ENCODE measurements at places on chromosomes 13 and 19. TPM values are rescaled to one million over a fixed set of nuclear protein-coding genes. Genes with fewer than 3 reads are reported as not detected.

OR7C1 gene
- total RNA-seq = not detected

DNA sequence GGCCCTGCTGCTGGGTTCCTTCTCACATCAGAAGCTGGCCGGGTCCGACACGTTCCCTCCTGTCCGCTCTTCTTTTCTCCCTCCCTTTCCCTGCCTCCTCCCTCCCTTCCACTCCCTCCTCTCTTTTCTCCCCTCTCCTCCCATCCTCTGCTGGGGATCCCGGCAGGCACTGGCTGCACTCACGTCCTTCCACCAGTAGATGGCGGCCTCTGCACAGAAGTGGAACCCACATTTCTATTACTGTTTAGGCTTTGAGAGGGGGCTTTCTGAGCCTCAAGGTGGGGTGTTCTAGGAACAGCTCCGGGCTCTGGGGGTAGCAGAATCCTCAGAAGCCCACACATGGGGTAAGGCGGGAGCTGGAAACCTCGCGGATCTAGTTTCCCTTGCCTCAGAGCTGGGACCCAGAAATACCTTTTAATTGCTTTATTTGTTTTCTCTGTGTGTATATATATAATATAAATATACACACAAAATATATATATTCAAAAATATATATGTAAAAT, 294.2 kb downstream of the ZNF536 start:
- DNase-seq = peak; percentile 72

DNA sequence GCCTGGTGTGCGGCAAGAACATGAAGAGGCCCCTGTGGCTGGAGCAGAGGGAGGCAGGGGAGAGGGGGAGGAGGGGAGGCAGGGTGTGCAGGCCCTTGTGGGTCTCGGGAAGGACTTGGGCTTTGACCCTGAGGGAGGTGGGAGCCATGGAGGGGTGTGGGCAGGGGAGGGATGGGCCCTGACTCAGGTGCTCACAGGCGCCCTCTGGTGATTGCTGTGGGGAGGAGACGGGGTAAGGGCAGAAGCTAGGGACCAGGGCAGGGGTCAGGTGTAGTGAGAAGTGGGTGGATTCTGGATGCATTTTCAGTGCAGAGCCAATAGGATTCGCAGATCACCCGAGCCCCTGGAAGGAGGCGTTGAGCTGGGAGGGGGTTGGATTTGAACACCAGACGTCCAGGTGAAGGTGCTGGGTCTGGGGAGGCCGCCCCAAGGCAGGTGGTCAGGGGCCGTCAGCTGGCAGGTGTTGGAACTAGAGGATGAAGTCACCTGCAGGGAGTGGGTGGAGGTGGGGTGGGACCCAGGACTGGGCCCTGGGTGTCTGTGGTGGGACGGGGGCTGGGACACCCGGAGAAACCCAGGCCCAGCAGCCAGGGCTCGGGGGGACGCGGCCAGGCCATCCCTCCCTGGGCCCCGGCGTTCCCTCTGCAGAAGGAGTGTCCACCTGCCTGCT, 185.4 kb downstream of the KDM4B start:
- peak; percentile 62 for DNase-seq

S1PR5 gene
- 1.0 TPM for total RNA-seq

ANGPTL8 gene
- total RNA-seq = not detected

DNA sequence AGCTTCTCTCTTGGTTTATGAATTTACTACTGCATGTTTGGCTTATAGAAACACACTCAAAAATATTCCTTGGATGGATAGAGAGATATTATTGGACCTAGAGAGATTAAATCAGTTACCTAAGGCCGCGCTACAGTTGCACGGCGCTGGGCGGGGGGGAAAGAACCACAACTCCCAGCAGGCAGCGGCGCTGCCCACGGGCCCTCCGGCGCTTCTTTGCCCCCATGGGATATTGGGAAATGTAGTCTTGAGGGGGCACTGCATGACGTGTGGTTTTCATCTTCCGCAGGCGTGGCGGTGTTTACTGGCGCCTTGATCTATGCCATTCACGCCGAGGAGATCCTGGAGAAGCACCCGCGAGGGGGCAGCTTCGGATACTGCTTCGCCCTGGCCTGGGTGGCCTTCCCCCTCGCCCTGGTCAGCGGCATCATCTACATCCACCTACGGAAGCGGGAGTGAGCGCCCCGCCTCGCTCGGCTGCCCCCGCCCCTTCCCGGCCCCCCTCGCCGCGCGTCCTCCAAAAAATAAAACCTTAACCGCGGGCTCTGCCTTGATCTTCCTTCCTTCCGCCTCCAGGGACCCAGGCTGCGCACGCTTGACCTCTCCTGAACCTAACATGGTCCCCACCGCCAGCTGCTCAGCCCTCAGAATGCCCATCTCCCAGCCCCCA, 4.8 kb downstream of the EMP3 start:
- peak; percentile 87 for DNase-seq

- no peak for DNase-seq
These were observed 278.3 kb downstream of the TEX29 start for GRCh38 chr13:111598747-111599146.

- DNase-seq = no peak
These were observed 162.9 kb upstream of the NBEA start for GRCh38 chr13:34779171-34779570.

- no peak for DNase-seq
These were observed 282.9 kb downstream of the OLFM4 start for GRCh38 chr13:53311561-53311960.

GRCh38 chr13:102441085-102441484, 39.2 kb upstream of the FGF14 start:
- DNase-seq = no peak

DNA sequence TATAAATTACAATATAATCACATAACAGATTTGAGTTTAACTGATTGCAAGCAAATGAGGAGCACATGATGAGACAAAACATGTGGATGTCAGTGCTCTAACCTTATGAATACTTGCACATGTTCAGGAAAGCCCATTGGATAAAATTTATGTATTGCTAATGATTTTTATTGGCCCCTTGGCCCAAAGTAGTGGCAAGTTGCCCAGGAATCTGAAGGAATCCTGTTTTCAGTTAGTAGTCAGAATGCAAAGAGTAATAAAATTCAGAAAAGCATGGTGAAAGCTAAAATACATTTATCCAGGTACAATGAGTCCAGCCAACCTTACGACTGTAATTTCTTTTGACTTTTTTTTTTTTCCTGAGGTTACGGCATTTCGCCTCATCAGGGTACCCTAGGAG, 1539.4 kb downstream of the EFNB2 start:
- no peak for DNase-seq

- no peak for DNase-seq
These were observed 12.9 kb upstream of the CCDC169 start for GRCh38 chr13:36310417-36311108.

DNA sequence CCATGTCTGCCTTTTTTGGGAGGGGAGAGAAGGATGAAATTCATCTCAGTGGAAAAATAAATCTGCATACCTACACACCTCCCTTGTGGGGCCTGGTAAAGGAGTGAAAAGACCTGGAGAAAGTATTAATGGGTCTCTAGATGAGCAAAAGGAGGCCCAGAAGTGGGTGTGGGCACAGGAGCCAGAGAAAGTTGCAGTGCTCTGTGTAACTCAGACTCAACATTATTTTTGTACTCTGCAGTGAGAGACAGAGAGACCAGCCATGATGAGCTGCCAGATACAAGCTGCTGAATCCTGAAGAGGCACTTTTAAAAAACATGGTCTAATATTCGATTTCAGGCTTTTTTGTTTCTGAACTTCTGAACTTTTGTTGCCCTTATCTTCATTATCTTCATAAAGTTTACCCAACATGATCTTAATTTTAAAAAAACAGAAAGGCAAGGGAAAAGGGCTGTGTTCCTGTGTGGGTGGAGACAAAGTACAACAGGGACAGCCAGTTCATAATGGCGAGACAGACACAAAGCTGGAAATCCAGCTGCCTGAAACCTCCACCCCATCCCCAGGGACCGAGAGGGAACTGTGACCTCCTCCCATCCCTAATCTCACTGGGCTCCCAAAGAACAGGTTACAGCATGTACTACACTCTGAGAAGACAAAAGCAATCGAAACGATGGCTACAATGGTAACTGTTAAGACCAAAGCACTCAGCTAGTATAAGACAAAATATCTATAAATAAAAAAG, 77.2 kb downstream of the KLF12 start:
- peak; percentile 10 for DNase-seq

PRTN3 gene
- total RNA-seq = not detected

- no peak for DNase-seq
These were observed 24.5 kb downstream of the IPO5 start for GRCh38 chr13:97977982-97978381.

DNA sequence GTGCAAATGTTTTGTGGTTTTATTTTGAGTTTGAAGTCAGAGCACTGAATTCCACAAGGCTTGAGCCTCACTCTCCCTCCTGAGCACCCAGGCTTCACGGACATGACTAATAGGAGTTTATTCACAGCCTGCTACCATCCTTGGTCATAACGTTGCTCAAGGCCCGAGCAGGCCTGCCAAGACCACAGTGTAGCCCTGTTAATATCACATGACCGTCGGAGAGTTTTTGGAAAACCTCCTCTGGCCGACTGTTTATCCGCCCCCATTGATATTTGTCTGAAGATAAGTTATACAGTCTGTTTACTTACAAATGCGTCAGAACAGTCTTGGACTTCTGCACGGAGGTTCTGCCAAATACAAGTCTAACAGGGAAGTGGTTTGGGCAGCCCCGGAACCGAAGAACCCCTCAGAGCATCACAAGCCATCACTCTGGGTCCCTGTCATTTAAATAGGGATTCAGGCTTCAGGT, 89.9 kb downstream of the COL4A2 start:
- DNase-seq = peak; percentile 39

CBLC gene
- total RNA-seq = 18.5 TPM

CPB2 gene
- not detected for total RNA-seq

DNA sequence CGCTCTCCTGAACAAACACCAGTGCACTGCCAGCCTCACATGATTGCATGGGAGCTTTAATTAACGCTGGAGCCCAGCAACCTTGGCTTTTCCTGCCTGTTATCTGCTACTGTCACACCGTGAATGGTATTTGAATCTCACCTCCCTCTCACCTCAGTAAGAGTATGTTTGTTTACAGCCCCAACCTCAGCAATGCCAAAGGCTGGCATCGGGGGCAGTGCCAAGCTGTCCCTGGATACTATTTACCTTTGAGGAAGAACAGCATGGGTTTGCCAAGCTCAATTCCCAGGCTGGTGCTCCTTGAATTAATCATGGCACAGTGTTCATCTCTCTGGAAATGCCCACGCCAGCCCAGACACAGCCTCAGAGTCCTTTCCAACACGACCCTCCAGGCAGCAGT, 57.2 kb upstream of the SERPINE3 start:
- peak; percentile 67 for DNase-seq

DHDH gene
- total RNA-seq = not detected

- no peak for DNase-seq
These were observed 86.7 kb downstream of the DNAJC3 start for GRCh38 chr13:95763601-95764000.

GRCh38 chr19:14459703-14460102, 15.5 kb downstream of the PTGER1 start:
- no peak for DNase-seq

DNA sequence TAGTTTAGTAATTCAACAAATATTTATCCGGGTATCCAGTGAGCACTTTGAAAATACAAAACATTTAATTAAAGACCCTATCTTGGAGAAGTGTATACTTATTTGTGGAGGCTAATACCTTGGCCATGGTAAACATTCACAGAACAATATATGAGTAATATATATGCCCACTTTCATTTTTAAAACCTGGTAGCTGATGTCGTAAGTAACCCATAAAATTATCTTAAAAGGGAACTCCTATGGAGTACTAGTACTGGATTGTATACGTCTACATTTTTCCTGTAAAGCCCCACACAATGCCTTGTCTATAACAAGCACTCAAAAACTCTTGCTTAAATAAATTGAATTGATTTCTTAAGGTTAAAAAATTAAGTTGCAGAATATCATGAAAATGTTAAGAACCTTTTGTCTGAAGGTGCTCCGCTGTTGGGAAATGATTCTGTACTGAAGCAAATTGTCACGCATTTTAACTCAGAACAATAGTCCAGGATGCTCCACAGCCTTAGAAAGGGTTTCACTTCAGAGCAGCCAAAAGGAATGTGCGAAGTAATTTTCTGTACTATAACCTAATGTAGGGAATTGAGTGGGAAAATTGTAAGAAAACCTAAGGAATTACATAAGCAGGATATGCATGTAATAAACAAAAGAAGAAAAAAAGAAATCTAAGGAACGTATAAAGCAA, 58.9 kb upstream of the C1QTNF9 start:
- DNase-seq = no peak

DNA sequence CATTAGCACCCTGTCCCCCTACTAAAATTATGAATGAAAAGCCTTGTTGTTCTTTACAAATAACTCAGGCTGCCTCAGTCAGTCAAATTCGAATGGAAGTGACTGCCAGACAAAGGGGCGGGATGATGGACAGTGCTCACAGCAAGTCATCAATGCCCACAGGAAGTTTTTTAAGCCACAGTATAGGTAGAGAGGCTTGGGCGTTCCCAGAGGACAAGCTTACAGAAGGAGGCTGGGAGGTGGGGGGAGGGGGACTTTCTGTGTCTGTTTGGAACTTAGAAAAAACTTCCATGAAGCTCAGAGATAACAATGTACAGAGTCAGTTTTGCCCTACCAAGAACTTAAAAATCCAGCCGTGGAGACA, 18.5 kb upstream of the SPRY2 start:
- DNase-seq = no peak

ZNF567 gene
- total RNA-seq = 9.3 TPM

DNA sequence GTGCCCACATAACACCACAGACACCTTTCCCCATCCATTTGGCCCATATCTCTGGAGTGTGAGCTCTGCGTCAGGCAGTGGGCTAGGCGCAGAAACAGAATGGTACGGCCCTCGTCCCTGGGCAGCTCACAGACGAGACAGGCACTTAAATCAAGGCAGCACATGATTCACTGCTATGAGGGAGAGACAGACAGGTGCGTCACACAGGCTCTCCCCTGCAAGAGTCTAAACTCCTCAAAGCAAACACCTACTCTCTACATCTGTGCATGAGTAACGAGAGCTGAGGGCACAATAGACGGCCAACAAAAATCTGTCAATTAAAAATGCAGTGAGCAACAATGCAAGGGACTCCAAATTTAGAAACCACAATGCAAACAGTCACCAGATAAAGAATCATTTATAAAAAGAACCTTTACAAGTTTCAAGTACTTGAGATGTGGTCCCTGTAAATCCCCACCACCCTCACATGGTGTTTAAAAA, 348.9 kb downstream of the UQCRFS1 start:
- DNase-seq = no peak

- DNase-seq = peak; percentile 59
These were observed 2.9 kb downstream of the CILP2 start for GRCh38 chr19:19540715-19541515.

DNA sequence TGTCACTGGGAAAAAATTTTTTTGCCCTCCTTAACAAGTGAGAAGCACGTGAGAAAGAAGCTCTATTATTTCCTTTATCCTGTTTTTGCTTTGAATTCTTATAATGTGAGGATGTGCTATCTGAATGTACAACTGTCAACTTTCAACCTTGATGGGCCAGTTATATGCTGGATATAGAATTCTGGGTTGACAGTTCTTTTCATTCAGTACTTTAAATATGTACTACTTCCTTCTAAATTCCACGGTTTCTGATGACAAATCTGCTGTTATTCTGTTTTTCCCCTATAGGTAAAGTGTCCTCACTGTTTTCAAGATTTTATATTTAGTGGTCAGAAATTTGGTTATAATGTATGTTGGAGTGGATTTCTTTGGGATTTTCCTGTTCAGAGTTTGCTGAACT, 29.9 kb downstream of the ZDHHC20 start:
- no peak for DNase-seq

- no peak for DNase-seq
These were observed 23.5 kb upstream of the DLEU7 start for GRCh38 chr13:50866817-50867636.

GRCh38 chr13:90709319-90709718, 638.2 kb upstream of the MIR17HG start:
- DNase-seq = no peak

GRCh38 chr13:41654796-41655195, 197.4 kb downstream of the RGCC start:
- no peak for DNase-seq
